Left lobe of liver (tissue), 2 donors: ENCODE measurements at places on chromosomes 16 and 17. TPM values are rescaled to one million over a fixed set of nuclear protein-coding genes. Genes with fewer than 3 reads are reported as not detected.
A peak's percentile ranks its signal among the peaks of the same experiment; 100 is the strongest.

GRCh38 chr17:47731396-47731795, 1.6 kb upstream of the TBX21 start:
- no peak for DNase-seq

Gene KDM8
- total RNA-seq: 73.7 TPM

Gene CDRT4
- total RNA-seq: 1.7 TPM

Gene CLDN6
- 0.96 TPM for total RNA-seq

GRCh38 chr17:63517825-63518534, 5.2 kb upstream of the KCNH6 start:
- DNase-seq: no peak

DNA sequence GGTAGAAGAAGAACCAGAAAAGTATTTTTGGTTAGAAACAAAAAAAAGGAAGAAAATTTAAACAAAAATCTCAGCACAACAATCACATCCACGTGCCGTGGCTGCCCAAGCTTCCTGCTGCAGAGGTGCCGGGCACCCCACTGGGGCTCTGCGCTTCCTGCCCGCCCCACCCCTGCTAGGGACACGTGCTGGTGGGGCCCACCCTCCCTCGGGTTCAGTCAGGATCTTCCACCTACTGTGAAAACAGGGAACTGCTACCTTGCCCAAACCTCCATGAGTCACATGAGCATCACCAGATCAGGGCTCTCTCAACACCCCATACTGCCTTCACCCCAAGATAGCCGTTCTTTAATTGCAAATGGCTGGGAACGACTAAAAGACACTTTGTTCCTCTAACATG, 24.4 kb upstream of the CYTH1 start:
- no peak for DNase-seq

DNA sequence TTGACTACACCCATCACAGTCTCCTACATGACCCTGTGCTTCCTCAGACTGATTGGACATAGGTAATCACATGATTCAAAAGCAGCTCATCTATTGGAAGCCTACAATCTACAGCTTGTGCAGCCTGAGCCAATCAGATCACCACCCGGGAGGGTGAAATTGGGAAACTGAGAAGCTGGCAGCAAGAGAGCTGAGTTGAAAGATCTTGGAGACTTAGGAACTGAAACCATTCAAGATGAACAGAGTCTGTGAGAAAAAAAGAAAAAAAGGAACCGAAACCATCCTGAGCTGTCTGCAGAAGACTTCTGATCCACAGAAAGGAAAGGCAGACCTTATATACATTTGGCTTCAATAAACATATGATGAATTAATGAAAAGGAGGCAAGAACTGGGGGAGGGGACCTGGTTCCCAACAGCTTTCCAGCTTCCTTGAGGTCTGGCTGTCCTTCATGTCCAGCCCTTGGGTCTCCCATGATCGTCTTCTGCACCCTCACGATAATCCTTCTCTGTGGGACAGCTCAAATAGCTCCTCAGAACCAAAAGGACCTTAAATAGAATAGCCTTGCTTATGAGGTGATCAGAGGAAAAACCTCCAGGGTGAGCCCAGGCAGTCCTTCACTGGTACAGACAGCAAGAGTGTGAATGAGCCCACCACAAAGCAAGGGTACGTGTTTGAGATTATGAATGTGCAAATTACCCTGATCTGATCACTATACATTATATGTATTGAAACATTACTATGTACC, 32.6 kb downstream of the PLXDC1 start:
- DNase-seq: no peak

- no peak for DNase-seq
These were observed 13.2 kb upstream of the HEATR6 start for GRCh38 chr17:60091908-60092331.

DNA sequence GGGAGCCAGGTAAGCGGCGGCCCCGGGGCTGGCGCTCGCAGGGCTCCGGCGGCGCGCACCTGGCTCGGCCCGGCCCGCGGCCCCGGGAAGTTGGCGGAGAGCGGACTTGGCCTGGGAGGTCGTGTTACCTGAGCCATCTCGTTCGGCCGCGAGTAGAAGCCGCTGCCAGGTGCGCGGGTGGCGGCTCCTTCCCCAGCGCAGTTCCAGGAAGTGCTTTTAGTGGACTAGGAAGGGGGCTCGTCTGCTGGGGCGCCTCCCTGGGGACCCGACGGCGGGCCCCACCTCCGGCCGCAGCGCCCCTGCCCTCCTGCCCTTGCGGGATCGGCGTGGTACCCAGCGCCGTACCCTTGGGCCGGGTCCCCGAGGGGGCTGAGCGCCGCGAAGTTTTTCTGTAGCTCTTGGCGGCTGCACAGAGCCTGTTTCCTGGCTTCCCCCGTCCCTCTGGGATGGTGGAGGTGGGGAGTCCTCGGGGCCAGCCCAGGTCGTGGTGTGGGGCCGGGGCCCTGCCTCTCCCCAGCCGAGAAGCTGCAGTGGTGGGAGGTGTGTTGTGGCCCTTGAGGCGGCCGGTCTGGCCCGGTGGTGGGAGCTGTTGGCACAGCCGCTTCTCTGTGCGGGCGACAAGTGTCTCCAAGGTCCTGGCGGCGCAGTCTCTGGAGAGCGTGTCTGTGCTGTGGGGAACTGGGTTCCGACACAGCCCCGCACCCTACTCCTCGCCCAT, 96.9 kb downstream of the RAB11FIP4 start:
- peak; percentile 59 for DNase-seq
